ENCODE measurements at places on chromosomes 16 and 17.
A peak's percentile ranks its signal among the peaks of the same experiment; 100 is the strongest.

GRCh38 chr17:42193216-42193968, 902 bp downstream of the GHDC start:
- H3K4me1 ChIP-seq, result no peaks in the 10 kb centered on the region
- no peak for DNase-seq
- no peak overlapping the region for H3K4me3 ChIP-seq
- no peaks in the 10 kb centered on the region for H3K27me3 ChIP-seq

DNA sequence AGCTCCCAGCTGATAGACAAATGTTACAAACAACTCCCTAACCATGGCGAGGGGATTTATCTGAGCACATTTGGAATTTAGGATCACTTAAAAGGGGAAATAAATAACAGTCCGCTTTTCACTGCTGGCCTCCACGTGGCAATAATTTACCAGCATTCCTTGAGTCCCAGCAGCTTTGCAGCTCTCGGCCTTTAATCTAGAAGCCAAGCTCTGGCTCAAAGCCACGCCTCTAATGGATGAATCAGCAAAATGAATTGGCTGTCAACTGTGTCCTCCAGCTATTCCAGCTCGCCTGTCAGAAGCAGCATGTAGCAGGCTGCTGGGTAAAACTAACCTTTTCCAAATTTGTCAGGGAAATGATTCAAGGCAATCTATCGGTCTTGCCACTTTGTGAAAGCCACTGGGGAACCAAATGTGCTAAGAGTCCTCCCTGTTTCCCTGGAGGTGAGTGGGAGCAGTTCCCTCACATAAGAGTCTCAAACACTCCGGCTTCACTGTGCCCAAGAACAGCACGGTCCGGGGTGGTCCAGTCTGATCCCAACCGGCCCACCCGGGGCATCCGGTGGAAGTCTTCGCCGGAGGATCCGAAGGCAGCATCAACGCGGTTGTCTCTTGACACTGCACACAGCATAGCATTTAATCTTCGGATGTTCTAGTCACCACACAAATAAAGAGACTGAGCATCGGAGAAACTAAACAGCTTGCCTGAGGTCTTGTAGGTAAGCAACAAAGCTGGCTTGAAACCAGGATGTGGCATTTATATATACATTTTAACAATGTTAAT, 143.3 kb downstream of the PARN start:
- DNase-seq, result peak; percentile 91
- H3K27me3 ChIP-seq, result no peaks in the 10 kb centered on the region
- H3K4me1 ChIP-seq, result peaks cover 28% of the 10 kb centered on the region
- H3K27ac ChIP-seq, result peak overlapping the region; percentile 55
- no peaks in the 10 kb centered on the region for H3K36me3 ChIP-seq
- H3K4me3 ChIP-seq, result peak overlapping the region; percentile 13

DNA sequence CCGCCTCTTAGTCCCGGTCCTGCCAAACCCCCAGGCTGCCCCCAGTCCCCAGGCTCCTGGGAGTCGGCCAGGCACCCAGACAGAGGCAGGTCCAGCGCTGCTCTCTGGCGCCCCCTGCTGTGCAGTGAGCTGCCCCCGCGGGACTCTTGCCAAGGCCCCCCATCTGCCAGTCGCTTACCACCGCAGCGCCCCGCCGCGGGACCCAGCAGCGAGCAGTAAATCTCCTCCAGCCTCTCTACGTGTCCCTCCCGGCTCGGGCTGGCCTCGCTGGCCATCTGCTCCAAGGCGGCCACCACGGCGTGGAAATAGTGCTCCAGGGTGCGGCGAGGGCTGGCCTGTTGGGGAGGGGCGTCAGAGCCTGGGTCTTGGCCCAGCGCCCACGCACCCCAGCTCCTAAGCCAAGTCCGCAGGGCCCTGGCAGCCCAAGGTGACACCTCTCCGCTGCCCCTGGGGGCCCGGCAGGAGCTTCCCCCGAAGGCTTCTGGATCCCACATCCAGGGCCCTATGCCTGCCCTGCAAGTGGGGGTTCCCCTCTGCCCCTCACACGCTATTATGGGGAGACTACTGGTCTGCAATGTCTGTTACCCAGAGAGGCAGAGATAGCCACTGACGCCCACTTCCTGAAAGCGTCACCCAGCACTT, 33.7 kb upstream of the MFSD6L start:
- H3K27me3 ChIP-seq, result no peaks in the 10 kb centered on the region
- DNase-seq, result no peak
- H3K27ac ChIP-seq, result no peak overlapping the region
- H3K36me3 ChIP-seq, result no peaks in the 10 kb centered on the region
- H3K4me3 ChIP-seq, result no peak overlapping the region
- no peaks in the 10 kb centered on the region for H3K4me1 ChIP-seq

GRCh38 chr17:72422505-72423285, 301.9 kb downstream of the SOX9 start:
- no peaks in the 10 kb centered on the region for H3K36me3 ChIP-seq
- no peaks in the 10 kb centered on the region for H3K27me3 ChIP-seq

DNA sequence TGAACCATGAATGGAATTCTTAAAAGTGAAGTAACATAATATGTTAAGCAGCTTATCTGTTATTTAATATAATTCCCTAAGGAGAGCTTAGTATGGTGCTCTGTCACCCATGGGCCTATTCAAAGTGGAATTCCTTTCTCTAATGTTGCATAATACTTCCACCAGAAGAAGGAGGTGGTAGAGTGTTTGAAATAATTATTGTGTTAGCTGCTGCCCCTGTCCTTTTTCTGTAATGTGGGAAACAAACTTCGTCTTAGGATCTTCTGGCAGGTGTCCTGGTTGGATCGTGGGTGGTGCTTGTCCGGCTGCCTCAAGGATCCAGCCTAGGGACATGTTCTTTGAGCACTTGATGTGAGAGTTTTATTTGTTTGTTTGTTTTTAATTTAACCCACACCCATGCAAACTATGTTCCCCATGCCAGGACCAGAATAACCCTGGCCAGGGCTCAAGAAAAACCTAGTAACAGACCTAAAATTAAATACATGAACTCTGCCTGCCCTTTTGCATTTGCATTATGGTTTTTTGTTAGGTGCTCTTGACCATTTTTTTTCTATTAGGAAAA, 46.1 kb downstream of the ZNRF1 start:
- peaks cover 3% of the 10 kb centered on the region for H3K4me1 ChIP-seq
- no peak overlapping the region for H3K27ac ChIP-seq
- no peak overlapping the region for H3K4me3 ChIP-seq

DNA sequence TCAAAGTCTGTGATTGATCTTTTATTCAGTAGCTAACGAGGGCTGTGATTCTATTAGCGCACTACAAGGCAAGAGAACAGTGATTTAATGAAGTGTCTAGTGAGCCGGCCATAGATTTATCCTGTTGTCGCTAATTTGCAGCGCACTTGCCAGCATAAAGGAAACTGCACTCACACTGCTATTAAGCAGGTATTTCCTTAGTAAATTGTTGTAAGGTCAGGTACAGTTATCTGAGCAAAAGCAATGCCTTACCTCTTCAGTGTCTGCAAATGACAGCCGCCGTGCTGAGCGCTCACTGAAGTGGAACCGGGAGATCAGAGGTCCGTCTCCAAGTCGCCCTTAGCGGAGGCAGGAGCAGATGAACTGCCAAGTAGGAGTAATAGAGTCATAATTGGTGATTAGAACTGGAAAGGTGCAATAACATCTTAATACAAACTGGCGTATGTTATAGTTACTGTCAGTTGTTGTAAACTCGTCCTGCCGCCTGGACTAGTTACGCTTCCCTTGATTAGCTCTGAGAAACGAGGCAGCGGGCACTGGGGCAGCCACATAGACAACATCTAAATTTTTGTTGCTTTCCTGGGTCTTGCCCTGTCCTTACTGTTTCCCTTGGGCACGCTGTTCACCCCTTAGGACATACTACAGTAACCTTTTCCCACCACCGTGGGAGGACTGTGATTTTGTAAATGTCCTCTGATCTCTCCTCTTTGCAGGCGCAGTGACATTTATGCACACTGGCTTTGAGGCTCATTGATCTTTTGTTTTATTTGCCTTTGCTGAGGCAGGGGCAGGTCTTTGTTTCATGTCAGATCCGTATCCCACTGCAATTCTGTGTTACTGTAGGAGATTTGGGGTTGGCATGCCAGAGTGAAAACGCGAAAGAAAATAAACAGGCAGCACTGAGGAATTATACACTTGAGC, 363.1 kb downstream of the WWOX start:
- DNase-seq, result no peak
- H3K27me3 ChIP-seq, result no peaks in the 10 kb centered on the region
- no peak overlapping the region for H3K4me3 ChIP-seq
- H3K27ac ChIP-seq, result no peak overlapping the region
- no peaks in the 10 kb centered on the region for H3K4me1 ChIP-seq

- H3K36me3 ChIP-seq, result no peaks in the 10 kb centered on the region
- DNase-seq, result no peak
- no peaks in the 10 kb centered on the region for H3K27me3 ChIP-seq
- no peak overlapping the region for H3K27ac ChIP-seq
Observed at GRCh38 chr17:17022011-17022410, 20.2 kb upstream of the MPRIP start.

DNA sequence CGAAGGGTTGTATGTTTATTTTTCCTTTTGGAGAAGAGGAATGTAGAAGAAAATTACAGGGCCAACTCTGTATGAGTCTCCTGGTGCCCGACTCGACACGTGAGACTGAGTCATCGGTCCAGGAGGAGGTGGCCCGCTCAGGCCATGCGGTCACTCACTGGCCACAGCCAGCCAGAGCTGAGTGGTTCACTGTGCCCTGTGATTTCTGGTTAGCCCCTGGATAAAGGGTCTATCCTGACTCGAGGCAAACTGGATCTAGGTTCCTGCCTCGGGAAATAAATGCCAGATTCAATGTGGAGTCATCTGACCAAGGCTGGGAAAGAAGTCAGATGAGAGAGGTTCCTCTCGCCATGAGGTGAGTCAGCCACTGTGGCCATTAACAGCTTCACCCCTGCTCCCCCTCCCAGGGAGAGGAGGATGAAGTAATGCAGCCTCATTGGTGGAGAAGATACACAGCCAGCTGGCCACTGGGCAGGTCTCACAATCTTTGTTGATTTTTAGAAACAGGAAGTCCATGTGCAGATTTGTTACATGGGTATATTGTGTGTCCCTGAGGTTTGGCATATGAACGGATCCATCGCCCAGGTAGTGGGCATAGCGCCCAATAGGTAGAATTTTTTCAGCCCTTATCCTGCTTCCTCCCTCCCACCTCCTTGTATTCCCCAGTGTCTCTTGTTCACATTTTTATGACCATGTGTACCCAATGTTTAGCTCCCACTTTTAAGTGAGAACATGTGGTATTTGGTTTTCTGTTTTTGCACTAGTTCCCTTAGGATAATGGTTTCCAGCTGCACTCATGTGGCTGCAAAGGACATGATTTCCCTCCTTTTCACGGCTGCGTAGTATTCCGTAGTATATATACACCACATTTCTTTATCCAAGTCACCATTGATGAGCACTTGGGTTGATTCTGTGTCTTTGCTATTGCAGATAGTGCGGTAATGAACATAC, 21.7 kb upstream of the USP36 start:
- peaks cover 8% of the 10 kb centered on the region for H3K36me3 ChIP-seq
- DNase-seq, result peak; percentile 95
- H3K27me3 ChIP-seq, result no peaks in the 10 kb centered on the region

- H3K27me3 ChIP-seq, result no peaks in the 10 kb centered on the region
- peaks cover 5% of the 10 kb centered on the region for H3K4me1 ChIP-seq
- no peak overlapping the region for H3K4me3 ChIP-seq
- no peak overlapping the region for H3K27ac ChIP-seq
- no peak for DNase-seq
- no peaks in the 10 kb centered on the region for H3K36me3 ChIP-seq
Observed at GRCh38 chr17:42548993-42549755, 3.5 kb upstream of the HSD17B1 start.

- H3K4me3 ChIP-seq, result no peak overlapping the region
- DNase-seq, result no peak
- H3K27ac ChIP-seq, result no peak overlapping the region
- peaks cover 12% of the 10 kb centered on the region for H3K4me1 ChIP-seq
- no peaks in the 10 kb centered on the region for H3K36me3 ChIP-seq
Observed at GRCh38 chr16:57379579-57379978, 7.3 kb downstream of the CX3CL1 start.

- DNase-seq, result no peak
- H3K4me1 ChIP-seq, result no peaks in the 10 kb centered on the region
- H3K27ac ChIP-seq, result no peak overlapping the region
Observed at GRCh38 chr17:67044940-67045339, 586 bp downstream of the CACNG1 start.

- no peaks in the 10 kb centered on the region for H3K27me3 ChIP-seq
- peaks cover 11% of the 10 kb centered on the region for H3K36me3 ChIP-seq
- DNase-seq, result no peak
Observed at GRCh38 chr17:802901-803881, 21.0 kb downstream of the MRM3 start.

- no peaks in the 10 kb centered on the region for H3K27me3 ChIP-seq
- no peak overlapping the region for H3K4me3 ChIP-seq
- peaks cover 21% of the 10 kb centered on the region for H3K36me3 ChIP-seq
Observed at GRCh38 chr17:42667088-42667951, 8.2 kb downstream of the TUBG2 start.

DNA sequence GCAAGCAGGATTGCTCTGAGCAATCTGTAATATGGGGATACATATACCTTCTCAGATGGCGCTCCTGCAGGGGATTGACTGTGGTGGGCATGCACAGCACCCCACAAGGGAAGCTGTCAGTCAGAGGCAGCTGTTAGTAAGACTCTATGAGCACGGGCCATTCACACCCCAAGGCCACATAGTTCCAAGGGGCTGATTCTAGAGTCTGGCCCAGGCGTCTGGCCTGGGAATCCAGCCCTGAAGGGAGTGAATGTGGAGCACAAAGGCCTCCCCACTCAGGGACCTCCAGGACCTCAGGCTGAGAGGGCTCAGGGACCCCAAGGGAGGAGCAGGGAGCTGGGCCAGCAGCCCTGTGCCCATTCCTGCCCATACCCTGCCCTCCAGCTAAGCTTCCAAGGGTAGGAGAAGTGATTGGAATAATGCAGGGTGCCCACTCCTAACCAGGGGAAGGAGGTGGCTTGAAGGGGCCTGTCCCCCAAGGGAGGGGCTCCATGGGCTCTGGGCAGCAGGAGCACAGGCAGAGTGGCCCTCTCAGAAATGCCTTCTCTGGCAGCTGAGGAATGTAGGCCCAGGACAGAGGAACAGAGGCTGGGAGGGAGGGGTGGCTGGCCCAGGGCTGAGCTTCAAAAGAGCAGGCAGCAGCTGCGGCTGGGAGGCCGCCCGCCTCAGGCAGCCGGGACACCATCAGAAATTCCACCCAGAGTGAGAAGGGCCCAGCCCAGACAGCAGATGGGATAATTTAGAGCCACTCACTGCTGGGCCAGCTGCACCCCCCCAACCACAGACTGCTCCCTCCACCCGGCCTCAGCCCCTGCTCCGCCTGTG, 48.9 kb upstream of the MRPS23 start:
- DNase-seq, result no peak
- no peaks in the 10 kb centered on the region for H3K36me3 ChIP-seq
- H3K4me1 ChIP-seq, result peaks cover 19% of the 10 kb centered on the region

All from endothelial cell of umbilical vein (primary cell).